ENCODE measurements at places on chromosomes 7 and 10. TPM values are rescaled to one million over a fixed set of nuclear protein-coding genes. Genes with fewer than 3 reads are reported as not detected.

DGKB gene
- not detected for total RNA-seq

SEMA3D gene
- total RNA-seq = 1.2 TPM

IFIT2 gene
- 18.7 TPM for total RNA-seq

DNA sequence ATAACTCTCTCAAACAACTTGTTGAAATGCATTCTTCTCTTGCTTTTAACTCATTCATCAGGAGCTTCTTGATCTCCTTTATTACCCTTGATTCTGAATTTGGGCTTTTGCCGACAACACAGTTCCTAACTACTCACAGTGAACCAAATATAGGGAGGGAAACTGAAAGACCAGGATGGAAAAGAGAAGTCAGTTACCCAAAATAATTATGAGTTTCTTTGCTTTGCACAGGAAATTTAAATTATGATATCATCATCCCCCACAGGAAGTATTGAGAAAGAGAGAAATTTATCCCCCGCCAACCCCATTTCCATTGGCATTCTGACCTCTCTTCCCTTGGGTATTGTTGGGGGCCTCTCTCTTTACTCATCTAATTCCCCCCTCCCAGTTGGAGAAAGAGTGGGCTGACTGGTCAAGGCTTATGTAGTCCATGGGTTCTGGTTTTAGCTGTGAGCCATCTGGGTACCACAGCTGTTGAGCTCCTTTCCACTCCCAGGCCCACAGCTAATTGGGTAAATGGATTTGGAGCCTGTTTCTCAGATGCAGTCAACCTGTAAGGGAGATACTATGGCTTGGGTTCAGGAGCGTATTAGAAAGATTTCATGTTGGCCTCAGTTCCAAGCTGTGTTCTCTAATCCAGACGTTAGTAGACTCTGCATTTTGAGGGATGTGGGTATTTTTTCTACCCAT is 109.0 kb downstream of the FZD1 start:
- DNase-seq = no peak

GRCh38 chr10:14399641-14400040 is 68.9 kb upstream of the FRMD4A start:
- no peak for DNase-seq

DNA sequence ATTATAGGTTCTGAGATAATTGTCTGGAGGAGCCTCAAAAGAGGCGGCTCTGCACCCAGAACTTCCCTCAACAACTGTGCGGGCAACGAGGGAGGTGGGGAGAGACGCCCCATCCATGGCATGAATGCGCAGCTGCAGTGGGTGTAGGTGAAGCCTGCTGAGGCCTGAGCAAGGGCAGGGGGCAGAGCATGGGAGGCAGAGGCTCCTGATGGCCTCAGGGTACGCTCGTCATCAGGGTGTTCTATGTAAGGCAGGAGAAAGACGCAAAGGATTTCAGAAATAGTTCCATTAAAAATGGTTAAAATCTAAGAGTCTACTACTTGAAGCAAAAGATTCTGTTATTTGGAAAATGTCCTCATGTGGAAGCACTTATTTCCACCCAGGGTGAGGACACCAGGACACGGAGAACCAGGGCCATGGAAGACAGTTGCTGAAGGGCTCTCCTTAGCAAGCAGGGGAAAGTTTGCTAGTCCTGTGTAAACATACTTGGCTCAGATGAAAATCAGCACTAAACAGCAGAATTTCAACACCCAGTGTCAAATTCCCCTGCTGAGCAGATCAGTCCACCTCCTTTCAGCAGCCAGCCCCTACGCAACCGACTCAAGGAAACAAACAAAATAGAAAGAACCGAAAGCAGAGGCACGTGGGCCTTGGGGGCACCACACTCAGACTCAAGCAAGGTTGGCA is 18.9 kb downstream of the INSIG1 start:
- no peak for DNase-seq

- no peak for DNase-seq
Measured at GRCh38 chr7:131557652-131558385, 1.4 kb upstream of the PODXL start.

DNA sequence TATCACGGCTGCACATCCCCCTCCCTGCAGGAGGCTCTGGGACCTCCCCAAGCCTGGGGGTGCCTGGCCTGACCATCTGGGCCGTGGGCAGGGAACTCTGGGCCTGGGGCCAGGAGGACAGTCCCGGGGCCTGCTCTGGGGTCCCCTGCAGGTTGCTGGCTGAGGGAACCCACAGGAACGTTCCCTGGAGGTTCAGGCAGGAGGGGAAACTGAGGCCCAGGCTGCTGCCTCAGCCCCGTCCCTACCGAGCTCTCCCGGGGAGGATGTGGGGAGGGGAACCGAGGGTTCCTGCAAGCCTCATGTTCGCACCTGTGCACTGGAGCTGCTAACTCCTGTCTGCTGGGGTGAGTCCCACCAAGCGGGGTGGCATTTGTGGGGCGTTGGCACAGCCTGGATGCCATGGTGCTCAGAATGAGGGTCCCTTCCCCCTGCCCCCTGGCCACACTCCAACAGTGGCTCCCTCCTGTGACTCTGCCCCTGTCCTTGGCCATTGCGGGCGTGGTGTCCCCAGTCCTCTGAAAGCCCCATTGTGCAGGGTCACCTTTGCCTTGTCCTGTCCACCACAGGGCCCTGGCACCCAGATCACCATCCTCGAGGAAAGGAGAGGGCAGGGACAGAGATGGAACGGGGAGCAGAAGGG is 9.4 kb downstream of the ELFN1 start:
- no peak for DNase-seq

DNA sequence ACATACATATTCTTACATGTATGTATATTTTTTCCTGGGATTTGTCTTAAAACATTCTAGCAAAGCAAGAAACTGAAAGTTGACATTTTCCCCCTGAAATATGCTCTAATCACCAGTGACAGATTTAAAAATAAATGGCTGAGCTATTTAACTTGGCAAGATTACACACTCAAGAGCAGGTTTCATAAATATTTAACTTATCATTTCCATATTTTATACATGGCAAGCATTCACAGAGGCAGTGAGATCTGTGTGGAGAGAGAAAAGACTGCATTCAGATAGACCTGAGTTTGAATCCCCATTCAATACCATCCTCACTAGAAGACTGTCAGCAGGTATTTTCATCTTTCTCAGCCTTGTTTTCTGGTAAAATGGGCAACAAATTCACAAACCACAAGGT is 1043.0 kb downstream of the NRG3 start:
- no peak for DNase-seq

- DNase-seq = no peak
Measured at GRCh38 chr7:12550956-12551355, 19.6 kb upstream of the SCIN start.

- DNase-seq = peak; percentile 4
Measured at GRCh38 chr7:103988468-103989199, 824 bp downstream of the RELN start.

GRCh38 chr10:16828114-16828568 is 10.9 kb upstream of the RSU1 start:
- peak; percentile 46 for DNase-seq
